Stimulated activated CD4-positive, alpha-beta T cell treated with anti-CD3 and anti-CD28 coated beads, Interleukin-15, amount 100 ng/mL, for 48 hours (primary cell): ENCODE measurements at places on chromosomes 2 and 18.

GRCh38 chr2:69345434-69345833 lies 41.6 kb downstream of the GFPT1 start:
- no peak for DNase-seq

DNA sequence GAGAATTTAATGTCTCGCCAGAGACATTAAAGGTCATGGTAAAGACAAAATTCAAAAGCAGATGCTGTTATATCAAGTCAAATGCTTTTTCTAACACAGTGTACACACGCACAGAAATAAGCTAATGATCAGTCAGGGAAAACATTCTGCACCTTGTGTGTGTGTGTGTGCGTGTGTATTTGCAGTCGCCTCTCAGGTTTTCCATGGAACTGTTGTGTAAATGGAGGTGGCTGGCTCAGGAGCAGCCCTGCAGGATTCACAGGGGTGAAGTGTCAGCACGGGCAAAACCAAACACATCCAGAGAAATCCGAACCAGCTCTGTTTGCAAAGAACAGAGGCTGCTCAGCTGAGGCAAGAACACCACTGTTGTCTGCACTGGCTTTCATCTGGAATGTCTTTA lies 76.2 kb upstream of the YWHAQ start:
- no peak for DNase-seq

GRCh38 chr2:157421331-157421944 lies 22.5 kb downstream of the CYTIP start:
- DNase-seq: no peak

DNA sequence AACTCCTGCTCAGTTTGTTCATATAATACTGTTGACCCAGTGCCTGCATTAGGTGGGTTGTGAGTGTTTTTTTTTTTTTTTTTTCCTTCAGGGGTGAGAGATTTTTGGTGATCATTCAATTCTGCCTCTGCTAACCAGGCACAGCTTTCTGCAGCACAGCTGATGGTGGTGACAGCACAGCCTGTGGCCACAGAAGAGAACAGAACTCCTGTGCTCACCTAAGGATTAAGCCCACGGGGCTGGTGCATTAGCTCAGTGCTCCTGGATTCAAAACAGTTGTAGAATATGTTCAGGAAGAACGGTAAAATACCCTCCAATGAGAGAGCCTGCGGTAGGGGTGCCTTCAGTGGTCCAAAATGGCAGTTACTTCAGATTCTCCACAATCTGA lies 42.0 kb downstream of the PKP4 start:
- DNase-seq: no peak

DNA sequence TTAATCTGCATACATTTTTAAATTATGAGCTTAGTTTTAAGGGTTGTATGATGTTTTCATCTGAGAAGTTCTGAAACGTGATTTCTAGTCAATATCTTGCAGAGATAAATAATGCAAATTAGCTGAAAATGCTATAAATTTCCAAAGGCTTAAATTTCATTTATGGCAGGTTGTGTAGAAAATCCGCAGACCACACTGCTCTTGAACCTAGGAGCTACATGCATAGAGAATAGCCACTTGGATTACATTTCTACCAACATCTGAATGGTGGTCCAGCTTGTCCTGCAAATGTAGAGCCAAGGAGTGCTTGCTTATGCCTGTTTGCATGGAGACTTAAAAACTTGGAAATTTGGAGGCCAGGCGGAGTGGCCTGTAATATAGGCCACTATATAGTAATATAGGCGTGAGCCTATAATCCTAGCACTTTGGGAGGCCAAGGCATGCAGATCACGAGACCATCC lies 6.8 kb downstream of the MAT2A start:
- no peak for DNase-seq

GRCh38 chr2:230985519-230986231 lies 10.2 kb upstream of the SPATA3 start:
- DNase-seq: no peak

DNA sequence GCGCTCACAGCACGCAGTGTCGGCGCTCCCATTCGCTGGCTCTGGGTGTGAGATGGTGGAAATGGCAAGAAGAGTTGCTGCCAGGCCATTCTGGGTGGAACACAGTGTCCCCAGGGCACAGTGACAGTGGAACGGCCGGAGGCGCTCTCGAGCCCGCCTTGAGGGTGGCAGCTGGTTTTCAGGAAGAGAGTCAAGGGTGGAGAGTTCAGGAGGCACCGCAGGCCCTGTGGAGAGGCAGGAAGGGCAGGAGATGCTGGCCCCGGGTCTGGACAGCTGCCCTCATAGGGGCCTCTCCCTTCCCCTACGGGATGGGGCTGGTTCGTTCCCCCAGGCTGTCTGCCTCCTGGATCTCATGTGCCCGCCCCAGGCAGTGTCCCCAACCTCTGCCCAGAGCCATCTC lies 12.5 kb downstream of the GPC1 start:
- no peak for DNase-seq

GRCh38 chr2:119367472-119368099 lies 809 bp downstream of the DBI start:
- peak; percentile 32 for DNase-seq

GRCh38 chr2:147916723-147917122 lies 71.9 kb downstream of the ACVR2A start:
- DNase-seq: no peak

- DNase-seq: no peak
Observed at GRCh38 chr2:165440367-165440766, 29.1 kb upstream of the CSRNP3 start.

DNA sequence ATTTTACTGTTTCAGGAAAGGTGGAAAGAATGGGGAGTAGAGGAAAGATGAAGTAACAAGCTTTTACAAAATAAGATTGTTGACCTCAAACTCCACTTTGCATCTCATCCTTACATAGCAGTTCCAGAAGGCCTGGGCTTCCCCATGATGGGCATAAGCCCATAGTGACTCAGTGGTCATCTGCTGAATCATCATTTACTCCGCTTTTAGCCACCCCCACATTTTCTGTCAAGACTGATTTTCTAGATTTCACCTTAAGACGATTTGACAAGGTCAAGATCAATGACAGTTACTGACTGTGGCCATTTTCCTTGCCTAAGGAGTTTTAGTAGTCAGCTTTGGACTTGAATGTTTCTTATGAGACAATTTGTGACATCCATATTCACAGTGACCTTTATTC lies 49.4 kb downstream of the PLEKHM3 start:
- no peak for DNase-seq

DNA sequence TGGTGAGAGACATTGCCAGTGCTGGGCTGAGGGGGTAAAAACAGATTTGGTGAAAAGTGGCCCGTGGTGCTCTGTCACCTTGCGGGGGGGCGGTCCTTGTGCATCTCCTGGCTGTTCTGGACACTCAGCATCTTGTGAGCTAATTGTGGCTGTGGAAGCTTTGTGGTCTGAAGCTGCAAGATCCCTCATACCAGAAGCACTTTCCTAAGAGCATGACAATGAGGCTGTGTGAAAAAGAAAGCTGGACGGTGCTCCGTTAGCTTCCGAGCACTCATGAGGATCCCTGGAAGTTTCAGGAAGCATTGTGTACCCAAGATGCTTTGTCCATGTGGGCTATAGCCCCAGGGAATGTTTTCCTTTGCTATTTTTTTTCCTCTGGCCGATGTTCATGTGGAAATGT lies 74.5 kb downstream of the CABLES1 start:
- DNase-seq: no peak

- DNase-seq: no peak
Observed at GRCh38 chr2:94872088-94872618, 923 bp downstream of the TEKT4 start.

GRCh38 chr2:124647245-124647644 lies 622.2 kb downstream of the CNTNAP5 start:
- DNase-seq: no peak

GRCh38 chr18:22871809-22872525 lies 61.2 kb upstream of the RBBP8 start:
- DNase-seq: no peak

- DNase-seq: peak; percentile 25
Observed at GRCh38 chr2:5365871-5366461, 326.2 kb upstream of the SOX11 start.

- DNase-seq: no peak
Observed at GRCh38 chr2:209671020-209671680, 100.5 kb upstream of the UNC80 start.

GRCh38 chr2:204239411-204240165 lies 303.0 kb downstream of the ICOS start:
- no peak for DNase-seq

- no peak for DNase-seq
Observed at GRCh38 chr2:175004730-175004979, 526 bp downstream of the CHN1 start.

DNA sequence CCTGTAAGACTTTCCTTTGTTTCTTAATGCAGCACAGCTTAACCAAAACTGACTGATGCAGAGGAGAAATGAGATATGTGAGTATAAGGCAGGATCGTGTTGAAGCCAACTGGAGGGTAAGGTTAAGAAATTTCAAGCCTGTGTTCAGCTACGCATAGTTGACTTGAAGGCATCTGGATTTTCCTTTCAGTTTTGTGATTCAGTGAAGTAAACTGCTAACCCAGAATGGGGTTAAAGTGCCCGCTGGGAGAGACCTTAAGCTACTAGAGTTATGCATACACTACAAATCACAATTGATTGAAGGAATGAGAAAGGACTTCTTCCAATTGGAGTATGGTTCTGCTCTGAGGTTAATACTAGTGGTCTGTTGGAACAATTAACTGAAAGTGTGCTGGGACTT lies 22.6 kb downstream of the THSD7B start:
- DNase-seq: no peak

GRCh38 chr2:208268156-208268952 lies 2.3 kb downstream of the PIKFYVE start:
- no peak for DNase-seq

GRCh38 chr2:203959672-203960071 lies 23.1 kb downstream of the ICOS start:
- DNase-seq: no peak

DNA sequence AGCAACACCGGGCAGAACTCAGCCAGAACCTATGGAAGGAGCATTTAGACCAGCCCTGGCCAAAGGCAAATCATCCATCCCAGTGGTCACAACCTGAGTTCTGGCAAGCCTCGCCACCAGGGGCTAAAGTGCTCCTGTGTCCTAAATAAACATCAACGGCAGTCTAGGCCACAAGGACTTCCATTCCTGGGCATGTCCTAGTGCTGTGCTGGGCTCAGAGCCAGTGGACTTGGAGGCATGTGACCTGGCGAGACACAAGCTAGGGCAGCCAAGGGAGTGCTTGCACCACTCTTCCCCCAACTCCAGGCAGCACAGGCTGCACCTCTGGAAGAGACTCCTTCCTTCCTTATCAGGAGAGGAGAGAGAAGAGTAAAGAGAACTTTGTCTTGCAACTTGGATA lies 69.0 kb downstream of the ST6GAL2 start:
- no peak for DNase-seq

- DNase-seq: no peak
Observed at GRCh38 chr18:7221424-7222155, 9.3 kb upstream of the LRRC30 start.

DNA sequence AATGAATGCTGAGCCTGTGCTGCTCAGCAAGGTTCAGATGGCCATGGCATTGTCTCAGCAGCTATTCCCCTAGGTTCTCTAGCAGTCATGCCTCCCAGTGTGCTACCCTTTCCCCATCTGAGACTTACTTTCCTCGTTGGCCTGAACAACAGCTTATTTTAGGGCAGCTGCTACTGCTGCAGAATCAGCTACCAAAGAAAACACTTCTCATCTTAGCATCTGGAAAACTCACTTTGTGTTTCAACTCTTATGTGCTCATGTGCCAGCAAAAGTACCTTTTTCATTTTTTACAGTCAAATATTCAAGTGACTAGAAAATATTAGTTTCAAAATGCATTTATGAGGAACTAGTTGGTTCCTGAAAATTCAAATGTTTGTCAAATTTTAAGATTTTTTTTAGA lies 60.4 kb upstream of the ZNF397 start:
- DNase-seq: no peak

DNA sequence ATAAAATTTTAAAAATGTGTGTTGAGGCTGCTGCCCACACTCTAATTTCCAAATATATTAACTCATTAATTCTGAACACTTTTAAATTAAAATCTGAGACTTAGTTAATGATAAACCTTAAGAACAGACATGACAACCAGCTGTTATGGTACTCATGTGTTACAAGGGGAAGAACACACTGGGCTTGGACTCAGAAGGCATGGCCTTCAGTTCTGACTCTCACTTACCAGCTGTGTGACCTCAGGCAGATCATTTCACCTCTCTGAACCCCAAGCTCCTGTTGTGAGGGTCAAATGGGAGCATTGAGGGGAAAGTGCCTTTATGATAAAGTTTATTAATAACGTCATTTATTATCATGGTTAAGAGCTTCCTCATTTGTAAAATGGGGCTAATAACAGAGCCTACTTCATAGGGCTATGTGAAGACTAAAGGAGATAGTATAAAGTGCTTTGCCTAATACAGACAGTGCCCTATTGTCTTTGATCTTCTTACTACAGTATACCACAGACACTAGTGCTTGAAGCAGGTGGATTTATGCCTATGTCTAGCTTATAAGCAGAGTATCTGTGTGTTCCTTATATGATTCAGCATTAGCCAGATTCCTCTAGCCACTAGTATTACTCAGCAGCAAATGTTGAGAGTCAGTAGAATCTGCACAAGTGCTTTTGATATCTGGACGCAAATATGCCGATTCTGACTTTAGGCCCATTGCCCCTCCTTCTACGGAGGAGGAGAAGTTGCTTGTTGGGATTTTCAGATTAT lies 99.6 kb downstream of the SGPP2 start:
- no peak for DNase-seq

DNA sequence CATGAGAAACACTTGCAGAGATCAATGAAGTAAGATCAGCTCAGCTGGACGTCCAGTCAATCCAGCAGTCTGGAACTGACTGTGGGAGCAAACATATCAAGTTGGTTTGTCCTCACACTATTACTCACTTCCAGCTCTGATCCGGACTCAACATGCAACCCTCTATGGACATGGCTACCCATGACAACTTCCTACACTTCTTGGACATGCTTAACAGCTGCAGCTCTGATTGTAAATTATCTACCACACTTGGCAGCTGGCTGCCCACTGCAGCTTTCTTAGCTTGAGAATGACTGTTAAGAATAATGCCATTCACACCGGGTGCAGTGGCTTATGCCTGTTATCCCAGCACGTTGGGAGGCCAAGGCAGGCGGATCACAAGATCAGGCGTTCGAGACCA lies 429.8 kb downstream of the EPHA4 start:
- DNase-seq: no peak

DNA sequence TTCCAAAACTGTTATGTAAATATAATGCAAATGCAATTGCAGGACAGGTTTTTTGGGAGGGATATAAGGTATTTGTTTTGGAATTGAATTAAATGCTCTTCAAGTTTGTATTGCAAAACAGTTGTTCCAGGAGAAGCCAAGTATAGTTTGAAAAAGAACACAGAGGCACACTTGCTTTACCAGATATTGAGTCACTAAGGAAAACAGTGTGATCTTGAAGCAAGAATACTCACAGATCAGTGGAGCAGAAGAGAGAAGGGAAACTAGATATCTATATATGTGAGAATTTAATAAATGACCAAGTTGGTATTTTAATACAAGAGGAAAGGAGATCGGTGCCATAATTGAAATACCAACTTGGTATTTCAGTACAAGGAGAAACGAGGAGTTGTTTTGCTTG lies 178.9 kb downstream of the CAPN13 start:
- no peak for DNase-seq
